CD4-positive, alpha-beta T cell treated with Interleukin-6 at 100 ng/mL for 8 hours (primary cell): ENCODE measurements at places on chromosomes 3 and 15.

DNA sequence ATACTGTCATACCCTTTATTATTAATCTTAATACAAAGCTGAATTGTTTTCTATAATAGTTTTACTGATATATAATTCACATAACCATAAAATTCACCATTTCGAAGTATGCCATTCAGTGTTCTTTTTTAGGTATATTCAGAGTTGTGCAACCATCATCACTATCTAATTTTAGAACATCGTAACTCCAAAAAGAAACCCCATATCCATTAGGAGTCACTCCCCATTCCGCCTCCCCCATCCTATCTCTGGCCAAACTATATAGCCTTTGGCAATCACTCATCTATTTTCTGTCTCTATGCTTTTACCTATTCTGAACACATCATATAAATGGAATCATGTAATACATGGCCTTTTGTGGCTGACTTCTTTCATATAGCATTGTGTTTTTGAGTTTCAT, 169.7 kb upstream of the GALNT15 start:
- DNase-seq = no peak

GRCh38 chr3:170705131-170705530, 119.3 kb upstream of the SLC7A14 start:
- DNase-seq = no peak

DNA sequence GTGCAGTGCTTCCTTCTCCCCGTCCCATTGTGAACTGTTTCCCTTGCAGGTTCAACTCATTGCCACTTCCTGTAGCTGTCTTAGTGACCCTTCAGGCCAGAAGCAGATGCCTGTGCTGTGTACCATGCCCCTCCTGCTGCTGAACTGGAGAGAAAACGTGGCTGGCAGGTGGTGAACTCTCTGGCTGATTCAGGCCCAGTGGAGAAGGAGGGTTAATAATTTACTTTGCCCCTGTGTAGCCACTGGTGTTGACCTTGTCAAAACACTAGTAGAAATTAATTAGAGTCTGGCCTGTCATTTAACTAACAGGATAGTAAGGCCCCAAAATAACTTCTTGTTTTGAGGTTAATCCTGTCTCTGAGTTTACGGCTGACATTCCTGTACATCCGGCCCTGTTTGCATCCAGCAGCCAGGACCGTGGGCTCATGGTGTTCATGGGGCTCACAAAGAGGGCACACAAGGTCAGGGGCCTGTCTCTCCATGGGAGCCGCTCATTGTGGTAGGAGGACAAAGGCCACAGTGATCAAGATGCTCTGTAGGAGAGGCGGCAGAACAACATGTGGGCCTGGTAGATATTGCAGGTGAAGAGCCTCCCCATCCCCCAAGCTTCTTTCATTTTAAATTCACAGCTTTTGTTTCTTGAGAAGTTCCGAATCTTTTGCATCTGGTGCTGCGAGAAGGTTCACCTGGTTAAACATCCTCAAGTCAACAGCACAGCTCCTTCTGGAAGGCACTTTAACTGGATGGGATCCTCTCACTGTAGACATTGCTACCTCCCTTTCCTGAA, 101.6 kb downstream of the CGNL1 start:
- no peak for DNase-seq

DNA sequence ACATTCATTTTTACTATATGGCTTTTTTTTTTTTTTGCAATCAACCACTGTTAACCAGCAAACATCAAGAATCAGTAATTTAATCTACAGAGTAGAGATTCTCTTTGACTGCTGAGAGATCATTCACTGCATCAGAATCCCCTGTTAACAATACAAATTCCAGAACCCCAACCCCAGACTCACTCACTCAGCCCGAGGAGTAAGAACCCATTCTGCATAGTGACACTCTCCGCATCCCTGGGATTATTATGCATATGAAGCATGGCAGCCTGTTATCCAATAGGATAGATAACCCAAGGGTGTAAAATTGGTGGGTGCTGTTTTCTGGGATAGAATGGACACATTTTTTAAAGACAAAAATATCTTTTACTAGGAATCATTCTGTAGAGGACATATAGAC, 76.3 kb upstream of the CCDC39 start:
- DNase-seq = no peak

- no peak for DNase-seq
These were observed 17.8 kb downstream of the CSTA start for GRCh38 chr3:122342803-122343202.

DNA sequence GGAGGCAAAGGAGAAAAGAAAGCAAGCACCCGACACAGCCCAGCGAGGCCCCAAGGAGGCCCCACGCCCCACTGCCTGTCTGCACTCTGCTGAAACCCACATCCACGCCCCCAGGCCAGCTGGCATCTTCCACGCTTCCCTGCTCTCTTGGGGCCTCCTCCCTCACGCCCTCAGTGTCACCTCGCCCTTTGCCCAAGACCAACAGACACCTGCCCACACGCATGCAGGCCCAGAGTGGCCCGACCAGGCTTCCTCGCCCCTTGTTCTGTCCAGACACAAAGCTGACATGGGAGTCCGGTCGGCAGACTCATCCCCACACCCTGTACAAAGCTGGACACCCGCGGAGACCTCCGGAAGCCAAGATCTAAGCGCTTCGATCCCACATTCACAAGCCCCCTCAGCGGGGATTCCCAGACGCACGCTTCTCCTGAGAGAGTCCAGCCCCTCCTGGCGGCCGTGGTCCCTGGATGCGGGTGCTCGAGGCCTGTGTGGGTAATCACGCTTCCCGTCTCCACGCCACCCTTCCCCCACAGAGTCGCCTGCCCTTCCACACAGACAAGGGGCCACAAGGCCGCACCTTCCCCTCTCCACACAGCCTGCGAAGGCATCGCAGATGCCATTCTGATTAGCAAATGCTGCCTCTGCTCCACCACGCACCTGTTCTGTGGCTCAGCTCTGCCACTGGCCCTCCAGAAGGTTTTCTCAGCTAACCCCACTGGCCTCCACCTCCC, 176.6 kb downstream of the XXYLT1 start:
- DNase-seq = no peak
